ENCODE measurements at places on chromosomes 7 and 10.

DNA sequence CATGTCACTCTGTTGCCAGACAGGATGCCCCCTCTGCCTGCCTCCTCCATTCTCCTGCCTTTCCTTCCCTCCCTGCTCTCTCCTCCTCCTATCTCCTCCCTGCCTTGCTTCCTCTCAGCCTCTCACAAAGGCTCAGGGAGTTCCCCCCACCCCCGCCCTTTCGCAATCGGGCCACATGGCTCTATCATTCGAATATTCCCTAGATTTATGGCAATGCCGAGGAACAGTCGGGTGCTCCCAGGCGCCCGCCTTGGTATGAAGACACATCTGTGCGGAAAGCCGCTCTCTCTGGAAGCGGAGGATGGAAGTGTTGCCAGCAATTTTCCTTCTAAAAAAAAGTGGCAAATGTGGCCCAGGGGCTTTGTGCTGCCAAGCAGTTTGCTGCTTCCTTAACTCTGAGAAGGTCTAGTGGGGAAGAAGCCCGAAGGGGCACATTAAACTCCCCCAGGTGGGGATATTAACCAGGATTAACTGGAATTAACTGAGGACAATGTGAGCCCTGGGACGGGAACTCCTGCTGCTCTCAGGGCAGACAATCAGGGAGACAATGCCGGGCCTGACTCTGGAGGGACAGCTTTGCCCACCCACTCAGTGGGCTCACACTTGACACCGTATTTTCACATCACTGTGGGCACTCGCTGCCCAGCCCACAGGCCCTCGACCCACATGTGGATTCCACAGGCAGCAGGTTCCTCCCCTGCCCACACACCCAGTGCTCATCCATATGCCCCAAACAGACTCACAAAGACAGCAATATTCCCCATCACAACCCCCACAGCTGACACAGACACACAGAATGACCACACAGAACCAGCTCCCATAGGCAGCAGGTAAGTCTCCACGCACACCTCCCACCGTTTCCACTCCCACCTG lies 88.4 kb upstream of the SMNDC1 start:
- no peak for DNase-seq

- DNase-seq: no peak
Observed at GRCh38 chr7:129166745-129167144, 21.7 kb upstream of the SMO start.

DNA sequence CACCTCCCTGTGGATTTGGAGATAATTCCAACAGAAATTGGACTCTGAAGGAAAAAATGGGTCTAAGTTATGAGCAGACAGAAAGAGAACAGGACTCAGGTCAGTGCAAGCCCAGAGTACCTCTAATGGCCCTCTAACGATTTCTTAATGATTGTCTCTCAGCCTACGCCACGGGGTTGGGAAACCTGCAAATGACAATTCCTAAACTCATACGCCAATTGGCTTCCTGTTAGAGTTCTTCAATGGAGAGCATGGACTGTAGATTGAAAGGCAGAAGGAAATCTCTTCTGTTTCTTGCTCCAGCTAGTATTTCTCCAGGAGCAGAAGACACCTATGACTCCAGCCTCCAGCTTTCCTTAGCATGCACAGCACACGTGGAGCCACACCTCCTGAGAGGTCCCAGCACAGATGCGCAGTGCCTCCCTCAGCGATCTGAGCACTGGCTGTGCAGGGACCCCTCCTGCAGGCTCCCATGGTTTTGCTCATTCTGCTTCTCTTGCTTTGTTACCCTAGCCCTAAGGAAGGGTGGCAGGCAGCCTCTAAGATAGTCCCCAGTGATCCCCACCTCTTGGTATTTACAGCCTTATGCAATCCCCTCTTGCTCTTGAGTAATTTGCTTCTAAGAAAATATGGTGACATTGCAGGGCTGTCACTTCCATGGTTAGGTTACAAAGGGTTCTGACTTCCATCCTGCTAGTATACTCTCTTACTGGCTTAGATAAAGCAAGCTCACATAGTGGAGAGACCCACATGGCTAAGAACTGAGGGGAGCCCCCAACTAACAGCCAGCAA lies 30.1 kb downstream of the DENND11 start:
- no peak for DNase-seq

DNA sequence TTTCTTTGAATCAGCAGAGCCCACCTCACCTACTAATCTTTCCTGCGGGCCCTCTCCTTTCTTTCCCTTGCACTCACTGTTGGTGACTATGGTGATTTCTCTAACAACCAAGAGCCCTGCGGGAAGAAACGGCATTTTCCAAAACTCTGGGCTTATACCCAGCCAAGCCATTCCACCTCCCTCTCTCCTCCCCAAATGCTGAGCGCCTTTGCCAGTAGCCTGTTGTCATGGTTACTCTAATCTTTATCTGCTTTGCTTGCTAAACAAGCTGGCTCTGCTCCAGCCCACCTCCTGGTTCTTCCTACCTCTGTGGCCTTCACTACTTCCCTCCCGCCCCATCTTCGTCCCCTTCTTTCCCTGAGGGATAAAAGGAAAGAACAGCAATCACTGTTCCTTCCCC lies 86.7 kb downstream of the DGKI start:
- no peak for DNase-seq

- DNase-seq: no peak
Observed at GRCh38 chr10:11891776-11892486, 68.8 kb downstream of the PROSER2 start.

DNA sequence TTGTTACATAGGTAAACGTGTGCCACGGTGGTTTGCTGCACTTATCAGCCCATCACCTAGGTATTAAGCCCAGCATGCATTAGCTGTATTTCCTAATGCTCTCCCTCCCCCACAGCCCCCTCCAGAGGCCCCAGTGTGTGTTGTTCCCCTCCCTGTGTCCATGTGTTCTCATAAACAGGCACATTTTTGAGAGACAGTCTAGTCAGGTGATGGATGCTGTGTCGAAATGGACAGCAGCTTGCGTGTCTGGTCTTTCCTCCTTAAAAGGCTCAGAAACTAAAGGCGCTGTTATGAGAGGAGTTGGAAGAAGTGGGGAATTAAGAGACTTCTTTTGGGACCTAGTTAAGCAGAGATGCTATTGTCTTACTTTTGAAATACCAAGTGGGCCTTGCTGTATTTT lies 296.0 kb downstream of the BBS9 start:
- no peak for DNase-seq

- no peak for DNase-seq
Observed at GRCh38 chr10:33120700-33121099, 162.7 kb upstream of the ITGB1 start.

DNA sequence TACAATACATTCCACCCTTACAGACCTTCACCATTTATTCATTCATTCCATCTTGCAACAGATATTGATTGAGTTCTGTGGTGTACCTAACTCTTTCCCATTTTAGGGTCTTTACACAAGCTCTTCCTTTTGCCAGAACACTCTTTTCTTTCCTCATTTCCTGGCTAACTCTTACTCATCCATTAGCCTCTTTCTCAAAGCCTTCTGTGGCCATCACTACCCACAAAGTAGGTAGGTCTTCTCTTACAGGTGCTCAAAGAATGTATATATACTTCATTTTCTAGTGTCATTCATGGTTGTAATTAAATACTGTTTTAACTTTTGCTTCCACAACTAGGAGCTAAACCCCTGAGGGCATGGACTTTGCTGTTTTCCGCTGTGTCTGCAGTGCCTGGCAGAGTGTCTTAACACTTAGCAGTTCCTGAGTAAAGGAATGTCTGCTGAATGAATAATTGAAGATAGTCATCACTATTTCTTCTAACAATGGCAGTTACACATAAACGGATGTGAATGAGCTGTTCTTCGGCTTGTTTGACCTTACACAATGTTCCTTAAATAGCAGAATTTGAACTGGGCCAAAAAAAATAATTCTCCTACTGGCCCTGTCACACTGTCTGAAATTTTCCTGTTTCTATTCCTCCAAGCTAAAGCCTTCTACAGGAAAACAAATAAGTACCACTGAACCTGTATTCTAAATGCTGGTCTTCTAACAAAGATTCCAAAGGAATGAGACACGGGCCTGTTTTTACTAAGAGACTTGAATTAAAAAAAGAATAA lies 15.1 kb downstream of the BCAP29 start:
- no peak for DNase-seq

GRCh38 chr10:6070660-6071059 lies 8.5 kb upstream of the IL2RA start:
- DNase-seq: no peak

DNA sequence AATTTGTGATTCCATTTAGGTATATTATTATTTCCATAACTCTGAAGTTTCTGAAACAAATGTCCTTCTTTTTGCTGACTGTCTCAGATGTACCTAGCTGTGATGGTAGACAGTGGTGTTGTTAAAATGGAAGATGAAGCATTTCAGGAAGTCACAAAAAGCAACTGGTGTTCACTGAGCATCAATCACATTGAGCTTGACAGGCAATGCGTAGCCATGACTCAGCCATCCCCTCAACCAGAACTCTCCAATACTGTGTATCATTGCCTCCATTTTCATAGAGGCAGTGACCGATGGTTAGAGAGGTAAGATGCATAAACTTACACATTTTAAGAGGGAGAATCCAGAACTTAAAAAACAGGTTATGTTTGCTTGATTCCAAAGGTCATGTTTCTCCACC lies 434.0 kb downstream of the INHBA start:
- no peak for DNase-seq

DNA sequence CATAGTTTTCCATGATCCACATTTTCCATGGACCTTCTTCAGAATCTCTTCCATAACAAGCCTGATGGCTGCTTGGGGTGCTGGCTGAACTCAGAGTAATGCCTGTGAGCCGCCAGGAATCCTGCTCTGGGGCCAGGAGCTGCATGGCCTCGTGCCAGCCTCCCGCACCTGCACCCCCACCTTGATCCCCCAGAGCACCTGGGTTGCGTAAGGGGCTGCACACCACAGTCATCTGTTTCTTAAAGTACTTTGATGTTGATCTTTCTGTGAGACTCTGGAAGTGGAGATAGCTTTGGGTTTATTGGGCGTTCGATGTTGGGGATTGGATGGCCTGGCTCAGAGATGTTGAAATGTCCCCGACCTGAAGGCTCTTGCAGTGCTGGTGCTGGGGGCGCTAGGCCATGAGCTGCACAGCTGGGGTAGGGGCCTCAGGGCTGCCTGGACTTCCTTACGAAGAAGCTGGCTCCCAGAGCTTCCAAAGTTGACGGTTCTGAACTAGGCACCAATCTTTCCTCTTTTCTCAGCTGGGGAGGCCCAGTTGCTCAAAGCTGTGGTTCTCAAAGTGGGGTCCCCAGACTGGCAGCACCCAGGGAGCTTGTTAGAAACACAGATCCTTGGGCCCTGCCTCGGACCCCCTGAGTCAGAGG lies 534.0 kb downstream of the DNAJB6 start:
- DNase-seq: no peak

DNA sequence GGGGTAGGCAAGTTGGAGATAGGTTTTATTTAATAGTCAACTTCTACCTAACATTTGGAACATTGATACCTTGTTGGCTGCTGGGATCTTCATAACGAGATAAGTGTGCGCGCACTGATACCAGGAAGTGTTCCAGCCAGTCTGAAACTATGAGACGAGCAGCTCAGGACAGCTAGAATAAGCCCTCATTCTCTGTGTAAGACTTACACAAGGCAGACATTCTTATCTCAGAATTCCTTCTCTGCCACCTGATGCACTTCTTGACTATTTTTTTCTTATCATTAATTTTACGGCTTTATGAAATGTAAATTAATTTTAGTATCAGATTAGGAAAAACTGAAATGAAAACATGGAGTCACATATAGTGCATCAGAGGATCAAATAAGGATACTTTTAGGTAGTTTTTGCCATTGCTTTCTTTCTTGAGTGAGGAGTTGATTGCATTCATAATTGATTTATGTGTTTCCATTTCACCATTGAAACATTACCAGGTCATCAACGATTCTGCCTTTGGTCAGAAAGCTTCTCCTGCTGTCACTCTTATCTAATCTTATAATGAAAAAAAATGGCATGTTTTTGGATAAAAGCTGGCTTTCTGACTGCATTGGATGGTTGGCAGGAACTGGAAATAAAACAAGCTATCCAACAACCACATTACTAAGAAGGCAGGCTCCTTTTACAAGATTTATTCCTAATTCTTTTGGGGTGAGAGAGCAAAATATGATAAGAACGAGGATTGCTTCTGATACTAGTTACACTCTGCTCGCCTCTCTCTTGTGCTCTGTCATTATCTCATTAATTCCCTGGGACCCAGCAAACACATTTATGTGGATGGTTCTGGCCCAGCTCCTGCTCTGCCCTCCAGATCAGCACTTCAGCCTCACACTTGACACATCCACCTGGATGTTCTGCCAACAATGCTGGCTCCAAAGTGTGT lies 40.4 kb upstream of the ABCB5 start:
- DNase-seq: no peak

DNA sequence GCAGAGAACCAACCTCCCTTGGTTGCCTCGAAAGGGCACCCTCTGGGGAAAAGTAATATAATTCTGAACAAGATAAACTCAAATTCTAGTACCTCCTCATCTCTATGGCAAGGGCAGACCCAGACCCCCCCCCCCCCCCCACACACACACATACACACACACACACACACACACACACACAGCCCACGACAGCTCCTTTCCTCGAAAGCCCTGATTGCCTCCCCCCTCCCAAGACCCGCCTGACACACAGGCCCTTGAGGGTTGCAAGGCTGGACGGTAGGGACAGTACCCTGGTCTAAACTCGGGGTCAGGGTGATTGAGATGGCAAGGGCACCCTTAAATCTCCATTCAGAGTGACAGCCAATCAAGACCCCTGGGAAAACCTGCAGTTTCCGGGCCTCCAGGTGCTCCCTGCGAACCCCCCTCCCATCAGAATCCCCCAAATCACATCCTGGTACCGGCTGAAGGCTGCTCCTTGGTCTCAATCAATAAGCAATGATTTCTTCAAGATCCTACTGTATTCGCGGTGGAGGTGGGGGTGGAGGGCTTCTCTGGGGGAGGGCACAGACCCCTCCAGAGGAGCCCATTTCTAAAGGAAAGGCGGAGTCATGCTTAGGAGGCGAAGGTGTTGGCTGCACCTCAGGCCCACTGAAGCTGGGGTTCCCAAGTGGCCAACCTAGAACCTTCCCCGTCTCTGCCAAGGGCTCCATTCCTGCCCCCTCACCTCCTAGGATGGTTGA lies 100.7 kb downstream of the HIP1 start:
- no peak for DNase-seq

- DNase-seq: no peak
Observed at GRCh38 chr10:59905066-59905730, 1.2 kb downstream of the CCDC6 start.

DNA sequence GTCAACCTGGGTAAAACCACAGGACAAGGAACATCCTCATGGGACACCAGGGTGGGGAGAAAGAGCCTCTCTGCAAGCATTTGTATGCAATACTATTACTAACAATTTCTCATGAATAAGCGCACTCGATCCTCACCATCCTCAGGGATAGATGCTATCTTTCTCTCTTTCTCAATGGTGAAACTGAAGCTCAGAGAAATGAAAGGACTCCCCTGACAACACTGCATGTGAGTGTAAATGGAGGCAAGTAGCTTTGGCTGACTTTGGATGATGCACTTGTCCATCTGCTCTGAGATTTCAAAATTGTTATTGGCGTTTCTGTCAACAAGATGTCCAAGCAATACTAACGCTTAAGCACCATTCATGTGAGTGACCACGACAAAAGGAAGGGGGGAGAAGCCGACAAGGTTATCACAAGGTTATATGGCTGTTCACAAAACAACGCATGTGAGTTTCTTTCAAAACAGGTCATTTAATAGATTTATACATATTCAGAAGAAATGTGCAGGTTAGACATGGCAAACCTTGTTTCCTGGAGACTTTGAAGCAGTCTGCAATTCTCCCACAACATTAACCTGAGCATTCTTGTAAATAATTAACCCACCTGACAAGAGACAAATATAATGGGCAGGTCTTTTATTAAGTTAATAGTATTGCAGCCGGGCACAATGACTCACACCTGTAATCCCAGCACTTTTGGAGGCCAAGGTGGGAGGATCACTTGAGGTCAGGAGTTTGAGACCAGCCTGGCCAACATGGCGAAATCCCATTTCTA lies 54.0 kb downstream of the IFIT5 start:
- no peak for DNase-seq

Measured in stimulated activated CD8-positive, alpha-beta memory T cell treated with anti-CD3 and anti-CD28 coated beads, Interleukin-12 subunit alpha, Interleukin-12 subunit beta, amount 100 ng/mL, for 4 hours (primary cell).